Left cardiac atrium (tissue), 4 donors: ENCODE measurements at places on chromosomes 1 and 21. TPM values are rescaled to one million over a fixed set of nuclear protein-coding genes. Genes with fewer than 3 reads are reported as not detected.

Gene OMA1
- 22.4 TPM for total RNA-seq

Gene S100A7A
- not detected for total RNA-seq

Gene IL20
- total RNA-seq = not detected

Gene EDN2
- 0.18 TPM for total RNA-seq

Gene MARK1
- total RNA-seq = 17.7 TPM

Gene TADA1
- total RNA-seq = 9.4 TPM

Gene H3-3A
- 285 TPM for total RNA-seq

Gene ELAPOR1
- 0.39 TPM for total RNA-seq

Gene CREG1
- 106 TPM for total RNA-seq

Gene RBP7
- total RNA-seq = 24.8 TPM

Gene TPTE
- total RNA-seq = not detected

Gene OR2L3
- not detected for total RNA-seq

Gene KLHL17
- 5.7 TPM for total RNA-seq

Gene TSTD1
- 23.5 TPM for total RNA-seq

Gene KLF17
- total RNA-seq = not detected

Gene LCE3D
- total RNA-seq = not detected

Gene PAQR6
- total RNA-seq = 1.3 TPM

Gene TPRG1L
- 42.6 TPM for total RNA-seq

Gene SPATA45
- not detected for total RNA-seq

Gene PRR9
- total RNA-seq = not detected

Gene TNFRSF4
- 1.2 TPM for total RNA-seq

Gene AMY2A
- total RNA-seq = not detected

Gene SEMA6C
- total RNA-seq = 23.6 TPM

Gene USH2A
- total RNA-seq = 1.7 TPM

Gene ADCY10
- total RNA-seq = 0.21 TPM

Gene CA6
- not detected for total RNA-seq

Gene SPTA1
- total RNA-seq = 0.03 TPM

Gene IFI44
- 13.0 TPM for total RNA-seq

Gene OR10T2
- not detected for total RNA-seq

Gene ITGB2
- total RNA-seq = 31.5 TPM
